Fibroblast of lung (primary cell): ENCODE measurements at places on chromosomes 4 and X. TPM values are rescaled to one million over a fixed set of nuclear protein-coding genes. Genes with fewer than 3 reads are reported as not detected.

DNA sequence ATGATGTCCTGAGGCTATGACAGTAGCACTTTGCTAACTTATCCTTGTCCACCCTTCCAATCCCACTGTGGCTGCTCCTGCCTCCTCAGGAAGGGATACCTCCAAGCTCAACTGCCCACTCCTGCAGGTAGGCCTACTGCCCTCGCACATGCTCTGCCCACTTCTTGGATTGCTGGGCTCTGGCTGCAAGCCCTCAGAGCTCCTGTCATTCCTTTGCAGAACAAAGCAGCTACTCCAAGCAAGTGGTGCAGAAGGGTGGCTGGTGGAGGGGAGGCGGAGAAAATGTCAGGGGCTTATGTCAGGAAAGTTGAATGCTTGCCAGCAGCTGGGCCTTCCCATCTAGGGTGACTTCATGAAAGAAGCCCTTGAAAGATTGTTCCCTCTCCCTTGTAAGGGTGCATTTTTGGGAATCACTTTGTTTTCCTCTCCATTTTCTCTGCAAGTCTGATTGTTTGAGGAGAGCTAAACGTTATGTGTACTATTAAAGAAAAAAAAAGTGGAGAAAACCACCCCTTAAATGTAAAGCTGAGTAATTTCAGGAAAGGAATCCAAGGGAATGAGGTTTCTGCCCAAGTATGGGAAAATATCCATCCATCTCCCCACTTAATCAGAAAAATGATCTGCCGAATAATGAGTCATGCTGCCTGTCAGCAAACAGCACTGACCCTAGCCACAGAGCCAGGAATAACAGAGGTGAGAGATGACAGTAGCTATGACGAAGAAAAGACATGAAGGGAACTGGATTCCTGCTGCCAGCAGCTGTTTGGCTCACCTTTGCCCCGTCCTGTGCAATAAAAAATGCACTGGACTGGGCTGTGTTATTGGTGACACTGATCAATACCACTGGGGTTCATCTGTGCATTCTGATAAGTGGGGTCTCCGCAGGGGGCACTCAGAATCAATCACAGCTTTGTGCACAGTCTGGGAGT lies 102.0 kb downstream of the RTL5 start:
- DNase-seq = peak; percentile 93
- peak overlapping the region; percentile 50 for H3K27ac ChIP-seq
- H3K4me1 ChIP-seq = peaks cover 14% of the 10 kb centered on the region

GRCh38 chr4:107035819-107036583 lies at the start of gene DKK2:
DKK2 (minus strand) TSS chr4:107036313; CDS start chr4:107035591, 722 bp downstream.
- H3K4me1 ChIP-seq = no peaks in the 10 kb centered on the region
- peak within 1 kb of the TSS; percentile 49 for H3K4me3 ChIP-seq
- H3K27ac ChIP-seq = no peak within 1 kb of the TSS
- H3K36me3 ChIP-seq = no peaks in the 10 kb centered on the region
- DNase-seq = peak; percentile 50
- peaks cover 18% of the 10 kb centered on the region for H3K27me3 ChIP-seq

GRCh38 chr4:1449833-1450741 lies 43.8 kb upstream of the NKX1-1 start:
- DNase-seq = no peak
- H3K36me3 ChIP-seq = no peaks in the 10 kb centered on the region
- H3K27ac ChIP-seq = no peak overlapping the region
- no peak overlapping the region for H3K4me3 ChIP-seq
- no peaks in the 10 kb centered on the region for H3K27me3 ChIP-seq
- no peaks in the 10 kb centered on the region for H3K4me1 ChIP-seq

- H3K27ac ChIP-seq = no peak overlapping the region
- peak; percentile 49 for DNase-seq
- H3K4me1 ChIP-seq = peaks cover 16% of the 10 kb centered on the region
- H3K36me3 ChIP-seq = no peaks in the 10 kb centered on the region
- no peak overlapping the region for H3K4me3 ChIP-seq
- H3K27me3 ChIP-seq = no peaks in the 10 kb centered on the region
Observed at GRCh38 chr4:76622126-76622525, 187.1 kb downstream of the SHROOM3 start.

DNA sequence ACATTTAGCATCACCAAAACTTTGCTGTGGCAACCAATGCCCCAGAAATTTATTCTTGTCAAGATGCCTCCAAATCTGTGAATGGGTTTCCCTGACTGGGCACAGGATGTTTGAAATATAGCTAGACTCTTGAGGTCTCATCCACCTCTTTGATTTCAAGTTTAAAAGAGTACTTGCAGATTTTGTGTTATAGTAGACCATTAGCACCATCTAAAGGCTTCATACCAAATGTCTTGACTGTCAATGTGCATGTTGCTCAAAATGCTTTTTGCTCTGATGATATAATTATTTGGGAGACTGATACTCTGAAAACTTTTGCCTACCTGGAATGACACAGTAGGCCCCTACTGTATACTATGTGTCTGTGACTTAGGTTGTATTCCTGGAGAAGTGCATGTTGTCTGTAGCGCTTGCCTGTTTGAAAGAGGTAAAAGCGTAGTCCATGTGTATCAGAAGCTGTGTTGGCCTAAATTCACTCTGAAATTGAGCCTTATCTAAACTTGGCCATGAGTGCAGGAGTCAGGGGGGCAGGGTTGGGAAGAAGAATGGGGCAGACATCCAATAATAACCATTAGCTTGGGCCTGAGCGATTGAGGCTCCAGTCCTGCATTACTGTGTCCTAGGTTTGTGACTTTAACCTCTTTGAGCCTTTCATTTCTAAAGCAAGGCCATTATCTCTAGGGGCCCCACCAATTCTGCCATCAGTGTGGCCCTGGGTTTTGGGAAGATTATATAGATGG lies 33.8 kb downstream of the NDP start:
- H3K27ac ChIP-seq = no peak overlapping the region
- H3K27me3 ChIP-seq = no peaks in the 10 kb centered on the region
- H3K4me1 ChIP-seq = no peaks in the 10 kb centered on the region
- H3K4me3 ChIP-seq = no peak overlapping the region
- DNase-seq = peak; percentile 37

The DMRTC1 gene
- total RNA-seq = not detected in 2 replicates

The MAGEB3 gene
- total RNA-seq = not detected in 2 replicates

The ARMCX4 gene
- 3.6 and 7.6 TPM in 2 replicates for total RNA-seq

DNA sequence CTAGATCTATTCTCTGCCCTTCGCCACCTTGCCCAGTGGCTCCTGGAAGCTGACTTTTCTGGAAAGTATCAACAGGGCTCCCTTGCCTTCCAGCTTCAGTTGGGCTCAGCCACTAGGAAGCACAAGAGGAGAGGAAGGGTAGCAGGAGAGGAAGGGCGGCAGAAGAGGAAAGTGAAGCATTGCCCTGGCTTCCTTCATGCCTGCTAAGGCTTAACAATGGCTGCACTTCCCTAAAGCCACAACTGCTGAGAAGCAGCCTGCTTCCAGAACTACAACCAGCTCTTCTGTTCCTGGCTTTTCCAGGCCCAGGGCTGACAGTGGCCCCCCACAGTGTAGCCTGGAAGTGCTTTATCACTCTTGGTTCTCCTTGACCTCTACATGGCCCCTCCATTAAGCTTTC lies 29.1 kb upstream of the PGM2 start:
- H3K4me1 ChIP-seq = no peaks in the 10 kb centered on the region
- no peaks in the 10 kb centered on the region for H3K36me3 ChIP-seq
- H3K4me3 ChIP-seq = no peak overlapping the region
- no peak overlapping the region for H3K27ac ChIP-seq

GRCh38 chr4:29052266-29052665 lies 1667.9 kb upstream of the PCDH7 start:
- no peak for DNase-seq
- H3K27me3 ChIP-seq = no peaks in the 10 kb centered on the region
- no peak overlapping the region for H3K27ac ChIP-seq

The TRPC3 gene
- total RNA-seq = 1.0 and 1.2 TPM in 2 replicates

The UCHL1 gene
- 282 and 397 TPM in 2 replicates for total RNA-seq

The JADE3 gene
- 4.1 and 5.3 TPM in 2 replicates for total RNA-seq

DNA sequence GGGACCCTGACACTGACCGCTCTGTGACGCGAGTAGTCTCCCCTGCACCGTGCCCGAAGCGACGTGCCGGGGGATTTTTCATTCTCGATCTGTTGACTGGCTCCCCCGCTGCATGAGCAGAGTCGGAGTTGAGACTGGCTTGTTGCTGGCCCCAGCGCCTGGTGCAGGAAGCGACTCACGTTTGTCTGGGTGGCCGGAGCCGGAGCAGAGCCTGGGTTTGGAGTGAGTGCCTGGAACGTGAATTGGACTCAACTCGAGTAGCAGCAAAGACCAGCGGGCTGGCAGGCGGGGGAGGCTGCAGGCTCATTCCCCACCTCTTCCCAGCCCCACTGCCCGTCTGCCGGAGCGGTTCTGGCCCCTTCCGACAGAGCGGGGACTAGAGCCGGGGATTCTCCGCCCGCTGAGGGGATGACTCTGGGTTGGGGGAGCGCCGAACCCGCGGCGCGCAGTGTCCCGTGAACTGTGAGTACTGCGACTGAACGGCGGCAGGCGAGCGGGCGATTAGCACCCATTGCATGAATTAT lies 554 bp downstream of the PCDH7 start:
- peak overlapping the region; percentile 43 for H3K27ac ChIP-seq
- H3K27me3 ChIP-seq = no peaks in the 10 kb centered on the region
- H3K4me1 ChIP-seq = no peaks in the 10 kb centered on the region
- H3K36me3 ChIP-seq = no peaks in the 10 kb centered on the region

- H3K4me3 ChIP-seq = no peak overlapping the region
- no peaks in the 10 kb centered on the region for H3K4me1 ChIP-seq
- no peaks in the 10 kb centered on the region for H3K27me3 ChIP-seq
- H3K36me3 ChIP-seq = no peaks in the 10 kb centered on the region
- H3K27ac ChIP-seq = no peak overlapping the region
Observed at GRCh38 chr4:109162759-109163158, 139.7 kb downstream of the COL25A1 start.

The TEX13B gene
- total RNA-seq = not detected in 2 replicates

DNA sequence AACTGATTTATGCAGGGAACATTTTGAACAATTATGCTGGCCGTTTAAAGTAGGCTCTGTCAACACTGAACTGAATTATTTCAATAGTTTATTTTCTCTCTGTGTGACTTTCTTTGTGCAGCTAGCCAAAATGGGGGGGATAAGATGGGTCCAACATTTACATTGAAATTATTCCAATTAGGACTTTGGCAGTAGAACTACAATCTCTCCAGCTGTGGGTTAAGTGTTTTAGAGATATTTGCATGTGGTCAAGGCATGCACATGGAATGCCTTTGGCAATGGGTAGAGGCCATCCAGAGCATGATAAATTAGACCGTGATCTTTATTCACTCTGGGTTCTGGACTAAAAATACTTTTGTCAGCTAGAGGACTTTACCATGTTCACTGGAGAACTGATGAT lies 107.9 kb upstream of the ELOVL6 start:
- H3K27me3 ChIP-seq = no peaks in the 10 kb centered on the region
- no peaks in the 10 kb centered on the region for H3K36me3 ChIP-seq
- H3K4me3 ChIP-seq = no peak overlapping the region
- no peaks in the 10 kb centered on the region for H3K4me1 ChIP-seq
- no peak overlapping the region for H3K27ac ChIP-seq

- no peak overlapping the region for H3K27ac ChIP-seq
- no peak for DNase-seq
- H3K4me1 ChIP-seq = no peaks in the 10 kb centered on the region
- H3K27me3 ChIP-seq = no peaks in the 10 kb centered on the region
Observed at GRCh38 chrX:31178769-31179125, 106.9 kb upstream of the FTHL17 start.

The AKAP4 gene
- total RNA-seq = not detected in 2 replicates

The GPR82 gene
- total RNA-seq = not detected in 2 replicates

- no peak overlapping the region for H3K27ac ChIP-seq
- H3K27me3 ChIP-seq = no peaks in the 10 kb centered on the region
Observed at GRCh38 chr4:76616526-76616925, 181.5 kb downstream of the SHROOM3 start.

DNA sequence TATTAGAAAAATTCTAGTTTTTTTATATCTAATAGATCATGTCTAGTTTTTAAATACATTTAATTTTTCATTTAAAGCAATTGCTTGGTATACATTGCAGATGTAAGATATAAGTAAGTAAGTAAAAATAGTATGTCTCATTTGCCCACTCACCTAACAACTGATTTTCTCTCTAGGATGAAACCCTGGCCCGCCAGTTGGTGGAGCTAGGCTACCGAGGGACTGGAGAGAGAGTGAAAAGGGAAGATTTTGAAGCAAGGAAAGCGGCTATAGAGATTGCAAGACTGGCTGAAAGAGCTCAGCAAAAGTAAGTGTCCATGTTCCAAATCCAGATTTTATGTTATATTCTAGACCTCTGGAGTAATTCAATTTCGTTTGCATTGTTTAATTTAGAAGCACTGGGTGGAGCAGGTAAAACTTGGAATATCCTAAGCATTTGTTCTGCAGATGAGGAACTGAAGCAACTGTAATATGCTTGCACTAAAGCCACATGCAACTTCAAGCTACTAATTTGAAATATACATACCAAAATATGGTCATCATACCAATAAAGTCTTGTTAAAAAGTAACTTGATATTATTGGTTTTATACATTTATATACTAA lies 27.1 kb downstream of the CFAP299 start:
- peak; percentile 58 for DNase-seq
- H3K4me1 ChIP-seq = no peaks in the 10 kb centered on the region
- no peaks in the 10 kb centered on the region for H3K36me3 ChIP-seq

DNA sequence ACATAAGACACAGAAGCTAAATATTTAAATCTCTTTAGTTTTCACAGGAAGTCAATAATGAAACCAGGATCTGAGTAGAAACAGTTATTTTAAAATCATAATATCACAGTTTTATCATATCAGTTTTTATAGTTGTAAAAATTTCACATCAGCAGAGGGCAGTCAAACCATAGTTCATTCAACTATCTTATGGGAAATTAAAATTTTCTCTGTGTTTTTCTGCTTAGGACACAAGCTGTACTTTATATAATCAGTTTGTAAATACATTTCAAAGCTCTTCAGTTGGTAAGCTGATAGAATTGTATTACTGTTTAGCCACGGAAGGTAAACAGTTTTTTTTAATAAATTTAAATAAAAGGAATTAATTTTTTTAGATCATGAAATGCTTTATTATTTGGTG lies 204.8 kb upstream of the NUDT6 start:
- no peak overlapping the region for H3K27ac ChIP-seq
- peaks cover 4% of the 10 kb centered on the region for H3K4me1 ChIP-seq
- no peaks in the 10 kb centered on the region for H3K36me3 ChIP-seq
- peak; percentile 12 for DNase-seq
- no peak overlapping the region for H3K4me3 ChIP-seq

GRCh38 chr4:3715855-3716630 lies 50.1 kb upstream of the ADRA2C start:
- no peaks in the 10 kb centered on the region for H3K4me1 ChIP-seq
- H3K27me3 ChIP-seq = no peaks in the 10 kb centered on the region
- H3K4me3 ChIP-seq = no peak overlapping the region
- no peak for DNase-seq

DNA sequence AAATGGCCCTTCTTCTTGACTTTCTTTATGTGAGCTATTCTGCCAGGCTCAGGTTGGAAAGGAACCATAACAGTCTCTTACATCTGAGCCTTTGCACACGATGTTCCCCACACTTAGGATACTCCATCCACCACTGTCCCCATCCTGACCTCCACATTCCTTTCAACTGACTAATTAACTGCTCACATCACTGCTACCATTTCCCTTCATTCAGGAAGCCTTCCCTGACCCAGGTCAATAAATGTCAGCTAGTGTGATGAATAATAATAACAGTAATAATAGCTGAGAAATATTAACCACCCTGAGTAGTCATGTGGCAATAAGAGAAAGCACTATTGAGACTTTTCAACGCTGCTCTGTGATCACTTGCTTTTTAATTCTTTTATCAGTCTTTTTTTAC lies 291.7 kb downstream of the KCNIP4 start:
- H3K36me3 ChIP-seq = no peaks in the 10 kb centered on the region
- no peak overlapping the region for H3K27ac ChIP-seq
- DNase-seq = peak; percentile 92
- no peak overlapping the region for H3K4me3 ChIP-seq
- no peaks in the 10 kb centered on the region for H3K27me3 ChIP-seq

- no peak overlapping the region for H3K27ac ChIP-seq
- H3K36me3 ChIP-seq = no peaks in the 10 kb centered on the region
- no peak overlapping the region for H3K4me3 ChIP-seq
- DNase-seq = no peak
- H3K4me1 ChIP-seq = no peaks in the 10 kb centered on the region
Observed at GRCh38 chr4:155468282-155468681, 91.5 kb upstream of the MAP9 start.

The UGT2B15 gene
- not detected in 2 replicates for total RNA-seq
